Activated CD4-positive, alpha-beta T cell treated with anti-CD3 and anti-CD28 coated beads, Interleukin-2, amount 10 ng/mL, durations not matched to agents 24 days and 14 days (primary cell): ENCODE measurements at places on chromosomes 6 and 20. TPM values are rescaled to one million over a fixed set of nuclear protein-coding genes. Genes with fewer than 3 reads are reported as not detected.
A peak's percentile ranks its signal among the peaks of the same experiment; 100 is the strongest.

DNA sequence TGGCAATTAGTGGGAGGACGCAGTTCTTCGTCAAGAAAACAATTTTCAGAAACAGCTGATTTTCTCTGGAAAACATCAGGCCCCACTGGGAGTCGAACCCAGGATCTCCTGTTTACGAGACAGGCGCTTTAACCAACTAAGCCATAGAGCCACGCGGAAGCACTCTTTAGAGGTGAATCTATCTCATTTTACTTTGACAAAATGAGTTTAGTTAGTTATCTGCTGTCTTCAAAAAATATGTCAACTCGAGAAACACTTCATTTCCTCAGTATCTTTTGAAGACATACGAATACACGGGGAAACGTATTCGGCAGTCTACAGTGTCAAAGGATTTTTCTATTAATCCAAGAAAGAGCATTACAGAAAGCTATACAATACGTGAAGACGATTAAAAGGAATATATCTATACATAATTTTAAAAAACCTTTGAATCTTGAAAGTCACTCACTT is 26.7 kb downstream of the GPX6 start:
- DNase-seq = peak; percentile 75

DNA sequence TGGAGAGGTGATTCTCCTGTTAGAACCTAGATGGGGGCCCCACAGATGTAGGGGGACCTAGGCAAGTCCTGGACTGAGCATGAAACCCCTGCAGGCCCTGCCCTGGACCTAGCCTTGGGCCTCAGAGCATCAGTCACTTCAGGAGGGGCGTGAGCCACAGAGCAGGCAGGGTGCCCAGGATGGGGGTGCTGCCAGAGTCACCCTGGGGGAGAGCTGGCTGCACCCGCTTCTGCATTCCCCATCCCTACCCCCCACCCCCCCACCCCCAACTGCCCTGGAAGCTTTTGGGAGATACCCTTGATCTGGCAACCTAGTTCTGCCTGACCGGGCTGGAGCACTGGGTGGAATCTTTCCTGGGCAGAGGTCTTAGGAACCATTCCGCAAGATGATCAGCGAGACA is 125.6 kb downstream of the GRM4 start:
- no peak for DNase-seq

DNA sequence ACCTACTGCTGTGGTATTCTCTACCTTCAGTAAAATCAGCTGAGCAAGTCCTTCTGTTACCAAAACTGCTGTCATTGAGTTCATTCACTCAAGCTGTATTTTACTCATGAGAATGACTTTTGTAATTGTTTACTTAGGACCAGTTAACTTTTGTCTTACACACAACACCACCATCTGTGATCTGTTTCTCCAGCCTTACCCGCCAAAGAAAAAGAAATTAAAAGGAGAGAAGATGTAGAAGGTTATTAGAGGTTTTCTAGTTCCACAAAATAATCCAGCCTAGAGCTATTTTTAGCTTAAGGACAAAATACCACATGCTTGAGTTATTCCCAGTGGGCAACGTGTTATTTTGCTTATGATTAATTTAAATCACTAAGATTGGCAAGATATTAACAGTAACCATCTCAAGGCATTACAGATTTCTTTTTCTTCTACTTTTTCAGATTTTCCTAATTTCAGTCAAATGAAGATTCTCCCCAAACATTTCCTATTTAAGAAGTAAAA is 38.2 kb downstream of the FAM8A1 start:
- no peak for DNase-seq

DNA sequence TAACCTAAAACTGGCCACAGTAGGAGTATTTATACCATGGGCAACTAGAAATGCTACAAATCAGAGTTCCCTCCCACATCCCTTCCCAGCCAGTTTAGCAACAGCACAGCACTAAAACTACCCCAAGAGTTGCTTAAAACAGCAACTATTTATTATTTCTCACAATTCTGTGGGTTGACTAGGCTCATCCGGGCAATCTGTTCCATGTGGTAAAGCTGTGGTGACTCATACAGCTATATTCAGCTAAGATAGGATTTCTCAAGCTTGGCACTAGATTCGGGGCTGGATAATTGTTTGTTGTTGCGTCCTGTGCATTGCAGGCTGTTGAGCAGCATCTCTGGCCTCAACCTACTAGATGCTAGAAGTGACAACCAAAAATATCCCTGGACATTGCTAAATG is 8.6 kb upstream of the HECA start:
- DNase-seq = peak; percentile 73

- no peak for DNase-seq
Observed at GRCh38 chr6:113432521-113433334, 424.4 kb upstream of the MARCKS start.

- no peak for DNase-seq
Observed at GRCh38 chr6:112130878-112131277, 43.5 kb downstream of the FAM229B start.

- no peak for DNase-seq
Observed at GRCh38 chr6:15479761-15480160, 183.1 kb downstream of the DTNBP1 start.

GRCh38 chr6:148881593-148882311 is 134.9 kb downstream of the UST start:
- DNase-seq = no peak

The HSPA1A gene
- 189 and 190 TPM in 2 replicates for total RNA-seq

GRCh38 chr6:25972128-25972527 is 9.5 kb downstream of the TRIM38 start:
- no peak for DNase-seq

- DNase-seq = no peak
Observed at GRCh38 chr6:45175272-45175671, 152.9 kb upstream of the RUNX2 start.

DNA sequence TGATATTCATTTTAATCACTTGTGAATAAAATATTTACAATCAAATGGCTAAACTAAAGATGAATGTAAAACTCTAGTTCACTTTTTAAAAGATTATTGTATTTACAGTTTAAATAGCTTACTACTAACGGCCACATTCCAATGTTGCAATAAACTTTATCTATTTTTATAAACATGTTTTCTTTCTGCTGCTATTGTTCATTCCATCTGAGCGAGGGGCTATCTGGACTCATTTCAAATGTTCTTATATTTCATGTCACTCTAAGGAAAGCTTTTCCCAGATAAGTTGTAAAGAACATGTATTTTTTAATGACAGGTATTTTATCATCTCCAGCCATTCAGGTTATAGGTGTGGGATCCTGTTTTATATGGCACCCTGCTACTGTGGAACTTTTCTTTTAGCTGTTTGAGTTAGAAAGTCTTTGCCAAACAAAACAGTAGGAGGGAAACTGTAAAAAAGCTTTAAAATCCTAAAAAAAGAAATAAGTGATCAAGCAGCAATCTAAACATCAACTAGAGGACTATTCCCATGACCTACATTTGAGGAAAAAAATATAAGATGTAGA is 42.5 kb downstream of the HMGCLL1 start:
- no peak for DNase-seq

The MICAL1 gene
- total RNA-seq = 41.4 and 42.5 TPM in 2 replicates

The MYCT1 gene
- total RNA-seq = not detected in 2 replicates

GRCh38 chr6:117837261-117837660 is 69.8 kb upstream of the SLC35F1 start:
- DNase-seq = no peak

GRCh38 chr6:45420909-45421708 is 43.4 kb upstream of the SUPT3H start:
- DNase-seq = no peak

DNA sequence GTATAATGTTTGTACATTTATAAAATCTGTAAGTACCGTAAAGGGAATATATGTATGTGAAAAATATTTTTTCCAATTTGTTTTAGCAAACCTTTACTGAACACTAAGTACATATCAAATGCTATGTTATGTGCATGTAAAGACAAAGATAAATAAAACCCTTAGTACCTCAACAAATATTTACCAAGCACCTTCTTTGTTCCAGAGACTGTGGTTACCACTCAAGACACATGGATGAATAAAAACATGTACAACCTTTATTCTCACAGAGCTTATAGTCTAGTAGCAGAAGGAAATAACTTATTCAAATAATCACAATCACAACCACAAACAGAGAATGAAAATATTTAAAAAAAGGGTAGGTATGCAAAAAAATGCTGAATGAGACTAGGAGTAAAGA is 17.5 kb downstream of the TMX4 start:
- DNase-seq = no peak

GRCh38 chr6:15244620-15245360 is 1.1 kb upstream of the JARID2 start:
- peak; percentile 88 for DNase-seq

- no peak for DNase-seq
Observed at GRCh38 chr6:100289285-100289684, 175.4 kb downstream of the SIM1 start.

- no peak for DNase-seq
Observed at GRCh38 chr6:143579703-143580102, 68.2 kb upstream of the FUCA2 start.

The CDH4 gene
- total RNA-seq = not detected in 2 replicates

The WFDC12 gene
- total RNA-seq = not detected in 2 replicates

The OSER1 gene
- total RNA-seq = 22.7 and 23.6 TPM in 2 replicates

DNA sequence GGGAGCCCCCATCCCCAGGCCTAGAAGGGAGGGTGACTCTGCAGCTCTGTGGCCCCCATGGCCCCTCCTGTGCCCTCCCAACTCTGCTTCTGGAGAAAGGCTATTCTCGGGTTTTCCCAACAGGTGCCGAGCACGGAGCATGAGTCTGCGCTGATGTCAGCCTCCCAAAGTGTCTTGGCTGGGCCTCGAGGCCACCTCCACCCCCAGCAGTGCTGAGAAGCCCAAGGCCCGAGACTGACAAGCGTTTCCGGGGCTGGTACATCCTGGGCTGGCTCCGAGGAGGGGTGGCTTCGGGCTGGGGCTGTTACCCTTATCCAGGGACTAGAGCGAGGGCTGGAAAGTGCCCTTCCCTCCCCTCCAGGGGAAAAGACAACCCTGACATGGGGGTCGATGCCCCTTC is 60.2 kb upstream of the GATA5 start:
- no peak for DNase-seq

DNA sequence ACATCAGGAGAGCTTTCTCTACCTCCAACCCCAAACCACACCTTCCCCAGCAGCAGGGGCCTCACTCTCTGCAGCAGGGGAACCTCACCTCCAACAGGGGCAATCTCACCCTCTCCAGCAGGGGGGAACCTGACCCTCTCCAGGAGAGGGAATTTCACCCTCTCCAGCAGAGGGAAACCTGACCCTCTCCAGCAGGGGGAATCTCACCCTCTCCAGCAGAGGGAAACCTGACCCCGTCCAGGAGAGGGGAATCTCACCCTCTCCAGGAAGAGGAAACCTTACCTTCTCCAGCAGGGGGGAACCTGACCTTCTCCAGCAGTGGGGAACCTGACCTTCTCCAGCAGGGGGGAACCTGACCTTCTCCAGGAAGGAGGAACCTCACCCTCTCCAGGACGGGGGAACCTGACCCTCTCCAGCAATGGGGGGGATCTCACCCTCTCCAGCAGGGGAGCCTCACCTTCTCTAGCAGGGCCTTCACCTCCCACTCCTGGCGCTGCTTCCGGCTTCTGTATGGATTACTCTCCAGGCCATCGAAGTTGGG is 3.1 kb downstream of the B3GALT4 start:
- no peak for DNase-seq

GRCh38 chr6:34132486-34133185 is 13.3 kb downstream of the GRM4 start:
- peak; percentile 87 for DNase-seq

DNA sequence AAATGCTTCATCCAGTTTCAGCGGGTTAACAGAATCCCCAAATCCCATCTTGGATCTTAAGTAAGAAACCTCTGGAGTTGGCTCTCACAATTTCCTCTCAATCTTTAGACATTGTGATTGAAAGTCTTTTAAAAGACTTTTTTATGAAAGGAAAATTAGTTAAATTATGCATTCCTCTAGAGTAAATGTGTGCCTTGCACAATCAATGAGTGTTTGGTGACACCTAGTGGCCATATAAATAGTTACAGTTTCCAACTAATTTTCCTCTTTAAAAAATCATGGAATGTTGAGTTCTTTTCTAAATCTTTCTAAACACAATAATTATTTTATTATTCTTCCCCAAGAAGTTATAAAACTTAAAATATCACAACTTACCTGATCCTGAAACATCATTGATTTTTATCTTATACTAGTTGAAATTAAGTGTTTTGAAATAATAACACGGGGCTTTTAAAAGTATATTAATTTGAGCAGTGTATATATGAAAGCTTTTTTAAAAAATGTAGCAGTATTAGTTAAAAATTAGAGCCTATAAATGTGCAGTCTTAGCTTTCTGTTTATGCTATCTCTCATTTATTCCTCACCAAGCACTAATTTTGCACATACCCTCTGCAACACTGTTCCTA is 66.4 kb downstream of the PKHD1 start:
- peak; percentile 49 for DNase-seq

The MUC22 gene
- not detected in 2 replicates for total RNA-seq
